Choroid plexus epithelial cell (primary cell): ENCODE measurements at places on chromosomes 12 and 14.

DNA sequence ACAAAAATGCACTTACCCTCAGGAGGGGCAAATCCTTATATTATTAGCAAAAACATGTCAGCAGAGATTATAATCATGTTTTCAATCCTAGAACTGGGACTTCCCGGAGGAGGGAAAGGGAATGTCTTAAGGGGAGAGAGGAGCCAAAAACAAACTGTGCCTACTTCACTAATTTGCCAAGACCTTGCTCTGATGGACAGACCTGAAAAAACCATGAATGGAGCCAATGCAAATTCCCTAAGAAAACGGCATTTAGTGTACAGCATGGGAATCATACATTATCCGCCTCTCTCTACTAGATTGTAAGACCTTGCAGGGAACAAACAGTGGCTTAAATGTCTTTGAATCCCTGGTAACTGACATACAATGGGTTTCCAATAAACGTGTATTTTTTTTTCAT is 70.4 kb downstream of the NTN4 start:
- DNase-seq, result no peak

GRCh38 chr12:52210925-52211650 is 19.3 kb upstream of the KRT80 start:
- DNase-seq, result no peak

DNA sequence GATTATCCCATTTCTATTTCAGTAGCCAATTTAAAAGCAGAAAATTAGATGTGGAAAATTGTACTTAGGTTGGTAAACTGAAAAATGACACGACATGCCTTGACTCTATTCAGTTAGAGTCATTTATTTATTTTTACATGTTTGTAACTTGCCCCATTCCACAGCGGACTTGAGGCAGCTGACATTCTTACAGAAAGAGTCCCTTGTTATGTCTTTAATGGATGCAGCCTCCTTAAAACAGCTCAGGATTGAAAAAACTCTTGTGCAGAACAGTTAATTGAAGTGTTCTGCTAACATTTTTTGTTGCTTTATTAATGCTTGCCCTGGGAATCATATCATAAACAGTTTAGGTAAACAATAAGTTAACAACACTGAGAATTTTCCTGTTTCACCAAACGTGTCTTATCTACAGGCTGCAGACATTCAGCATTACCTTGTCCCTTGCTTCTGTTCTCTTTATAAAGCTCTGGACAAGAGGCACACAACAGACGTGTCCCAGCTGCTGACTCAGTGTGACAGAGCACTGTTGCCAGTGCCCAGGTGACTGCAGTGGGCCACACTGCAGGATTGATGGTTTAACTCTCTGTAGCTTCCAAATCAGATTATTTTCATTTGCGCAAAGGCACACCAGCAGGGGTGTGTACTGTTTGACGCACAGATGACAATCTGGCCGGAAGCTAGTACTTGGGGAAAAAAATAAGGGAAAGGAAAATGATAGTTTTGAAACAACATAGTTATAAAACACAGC is 101.6 kb downstream of the PELI2 start:
- no peak for DNase-seq

GRCh38 chr12:2526371-2526770 is 268.4 kb upstream of the FKBP4 start:
- no peak for DNase-seq

- peak; percentile 61 for DNase-seq
Observed at GRCh38 chr12:130013771-130014484, 110.1 kb upstream of the TMEM132D start.

DNA sequence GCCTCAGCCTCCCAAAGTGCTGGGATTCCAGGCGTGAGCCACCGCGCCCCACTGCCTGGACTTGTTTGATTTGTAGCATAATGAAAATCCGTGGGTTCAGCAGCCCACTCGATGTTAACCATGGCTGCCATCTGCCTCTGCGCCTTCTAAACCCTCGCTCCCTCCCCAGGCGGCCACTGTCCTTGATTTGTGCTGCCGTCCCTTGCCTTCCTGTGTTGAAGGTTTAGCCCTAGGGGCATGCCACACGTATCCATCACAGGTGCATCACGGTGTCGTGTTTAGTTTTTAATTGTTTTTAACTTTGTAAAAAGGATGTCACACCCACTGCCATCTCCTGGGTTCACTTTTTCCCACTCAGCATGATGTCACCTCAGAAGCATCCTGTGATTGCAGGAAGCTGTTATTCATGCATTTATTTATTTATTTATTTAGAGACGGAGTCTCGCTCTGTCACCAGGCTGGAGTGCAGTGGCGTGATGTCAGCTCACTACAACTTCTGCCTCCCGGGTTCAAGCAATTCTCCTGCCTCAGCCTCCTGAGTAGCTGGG is 24.5 kb upstream of the ULK1 start:
- DNase-seq, result peak; percentile 58

DNA sequence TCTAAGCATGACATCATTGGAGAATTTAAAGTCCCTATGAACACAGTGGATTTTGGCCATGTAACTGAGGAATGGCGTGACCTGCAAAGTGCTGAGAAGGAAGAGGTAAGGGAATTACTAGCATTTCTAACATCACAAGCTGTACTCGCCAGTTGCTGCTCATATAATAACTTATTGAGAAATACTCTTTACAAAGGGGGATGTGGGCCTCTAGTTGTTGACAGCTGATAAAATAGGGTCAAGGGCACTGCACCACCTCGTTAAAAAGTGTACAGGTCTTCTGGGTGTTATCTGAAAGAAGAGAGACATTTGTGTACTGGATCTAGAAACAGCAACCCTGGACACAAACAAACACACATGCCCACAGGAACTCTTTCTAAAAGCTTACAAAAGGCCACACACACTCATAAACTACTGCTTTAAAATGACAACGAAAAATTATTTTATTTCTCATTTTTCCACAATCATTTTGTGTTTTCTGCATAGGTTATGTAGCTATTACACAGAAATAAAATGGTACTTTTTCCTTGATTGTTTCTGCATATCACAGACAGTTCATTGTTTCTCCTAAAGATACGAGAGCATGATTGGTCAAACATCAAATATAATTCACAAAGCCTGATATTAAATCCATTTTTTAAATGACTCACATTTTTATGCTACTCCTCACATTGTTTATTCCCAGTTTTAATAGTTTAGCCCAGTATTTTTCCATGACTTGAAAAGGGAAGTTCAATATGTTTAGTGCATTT is 391.1 kb downstream of the PAWR start:
- DNase-seq, result peak; percentile 20

DNA sequence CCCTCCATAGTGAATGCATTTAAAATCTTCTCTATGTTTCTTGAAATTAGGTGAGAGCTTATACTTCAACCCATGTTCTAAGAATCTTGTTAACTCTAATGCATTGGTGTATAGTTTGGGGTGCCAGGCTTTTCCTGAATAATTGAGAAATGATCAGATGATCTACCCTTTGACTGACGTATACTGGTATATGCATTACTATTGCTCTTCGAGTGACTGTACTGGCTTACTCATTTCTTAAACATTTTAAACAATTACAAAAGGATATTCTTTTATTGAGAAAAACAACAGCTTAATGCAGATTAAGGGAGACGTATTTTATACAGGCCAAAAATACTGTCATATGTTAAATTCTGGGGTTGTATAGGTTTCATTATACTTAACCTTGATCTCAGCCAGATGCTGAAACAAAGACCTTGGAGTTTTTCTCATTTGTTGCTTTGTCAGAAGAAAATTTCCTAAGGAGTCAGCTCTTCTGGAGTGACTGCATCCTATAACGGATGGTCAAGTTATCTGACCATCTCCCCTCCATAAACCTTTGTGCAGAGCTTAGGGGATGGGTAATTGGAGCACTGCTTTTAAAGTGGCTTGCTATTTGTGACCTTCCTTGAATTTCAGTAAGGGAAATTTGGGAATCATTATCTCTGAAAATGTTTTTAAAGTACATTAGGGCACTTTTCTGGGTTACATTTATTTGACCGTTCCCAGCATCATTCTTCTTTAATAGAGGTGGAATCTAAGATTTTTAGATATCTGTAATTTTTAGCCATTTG is 507.6 kb downstream of the PCNX1 start:
- DNase-seq, result peak; percentile 44

- no peak for DNase-seq
Observed at GRCh38 chr14:44963775-44964380, 1.9 kb downstream of the TOGARAM1 start.

DNA sequence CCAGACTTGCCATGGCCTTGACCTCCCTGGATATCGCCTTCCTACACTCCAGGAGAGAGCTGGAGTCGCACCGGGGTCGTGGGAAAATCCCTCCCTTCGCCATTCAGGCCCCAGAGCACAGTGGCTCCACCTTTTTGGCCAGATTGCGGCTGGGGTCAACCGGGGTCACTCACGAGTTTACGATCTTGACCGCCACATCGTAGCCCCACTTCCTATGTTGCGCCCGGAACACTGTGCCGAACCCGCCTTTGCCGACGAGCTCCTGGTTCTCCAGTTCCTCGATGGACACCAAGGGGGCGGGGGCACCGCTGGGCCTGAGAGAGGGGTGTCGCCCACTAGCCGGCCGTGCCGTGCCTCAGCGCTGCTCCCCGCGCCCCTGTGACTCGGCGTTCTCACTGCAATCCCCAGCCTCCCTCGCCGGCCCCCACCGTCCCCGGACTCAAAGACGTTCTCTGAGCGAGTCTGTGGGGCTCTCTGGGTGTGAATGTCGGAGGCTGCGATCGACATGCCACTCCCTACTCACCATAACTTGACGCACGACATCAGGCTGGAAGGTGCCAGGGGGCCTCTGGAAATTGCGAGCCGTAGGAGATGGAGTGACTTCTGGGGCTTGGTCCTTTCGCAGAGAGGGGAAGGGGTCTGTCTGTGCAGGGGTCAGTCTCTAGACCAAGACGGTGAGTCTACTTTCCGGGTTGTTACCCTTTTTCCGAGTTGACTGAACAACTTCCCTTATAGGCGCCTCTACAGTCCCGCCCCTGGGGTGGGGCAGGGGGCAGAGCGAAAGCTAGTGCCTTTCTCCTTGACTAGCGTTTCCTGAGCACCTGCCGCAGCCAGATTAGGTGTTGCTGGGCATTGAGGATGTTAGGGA is at the start of gene RIPK3:
TSS of gene RIPK3 (minus strand) at position 708 of the 868 bp plus-strand sequence. CDS start at position 543, 165 bp downstream.
- no peak for DNase-seq

GRCh38 chr12:56661560-56661959 is 15.8 kb upstream of the ATP5F1B start:
- DNase-seq, result no peak

GRCh38 chr12:11657511-11657910 is 8.0 kb downstream of the ETV6 start:
- no peak for DNase-seq

- peak; percentile 61 for DNase-seq
Observed at GRCh38 chr14:30906752-30907658, 32.6 kb downstream of the COCH start.

GRCh38 chr12:11981121-11981733 is 89.5 kb upstream of the BCL2L14 start:
- no peak for DNase-seq

DNA sequence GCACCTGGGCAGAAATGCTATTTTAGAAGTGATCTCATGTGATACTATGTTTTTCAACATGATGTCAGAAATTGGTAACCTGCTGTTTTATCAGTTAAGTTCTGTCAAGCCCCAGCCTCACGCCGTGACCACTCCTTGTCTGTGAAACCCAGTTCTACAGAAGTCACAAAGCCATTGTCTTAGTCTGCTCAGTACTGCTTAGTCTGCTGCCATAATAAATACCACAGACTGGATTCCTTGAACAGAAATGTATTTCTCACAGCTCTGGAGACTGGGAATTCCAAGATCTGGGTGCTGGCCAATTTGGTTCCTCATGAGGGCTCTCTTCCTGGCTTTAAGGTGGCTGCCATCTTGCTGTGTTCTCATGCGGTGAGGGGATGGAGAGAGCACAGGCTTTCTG is 176.9 kb downstream of the PRKCH start:
- peak; percentile 45 for DNase-seq

DNA sequence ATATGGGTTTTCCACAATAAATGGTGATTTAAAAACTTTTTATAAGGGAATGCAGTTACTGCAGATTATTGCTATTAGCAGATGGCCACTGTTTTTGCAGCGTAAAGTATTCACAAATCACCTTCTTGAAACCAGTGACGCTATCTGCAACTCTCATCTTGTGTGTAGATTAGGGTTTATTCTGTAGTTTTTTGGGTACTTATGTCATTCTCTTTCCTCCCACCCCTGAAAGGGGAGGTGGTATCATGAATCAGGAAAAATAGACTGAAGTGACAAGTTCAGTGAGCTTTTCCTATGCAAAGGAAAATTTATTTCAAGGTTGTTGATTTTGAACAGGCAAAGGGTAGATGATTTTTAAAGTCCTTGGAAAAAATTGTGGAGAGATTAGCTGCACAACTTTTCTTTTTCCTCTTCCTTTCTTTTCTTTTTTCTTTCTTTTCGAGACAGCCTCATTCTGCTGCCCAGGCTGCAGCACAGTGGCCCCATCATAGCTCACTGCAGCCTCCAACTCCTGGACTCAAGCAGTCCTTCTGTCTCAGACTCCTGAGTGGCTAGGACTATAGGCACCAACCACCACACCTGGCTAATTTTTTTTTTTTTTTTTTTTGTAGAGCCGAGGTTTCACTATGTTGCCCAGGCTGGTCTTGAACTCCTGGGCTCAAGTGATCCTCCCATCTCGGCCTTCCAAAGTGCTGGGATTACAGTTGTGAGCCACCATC is 1.6 kb downstream of the FRS2 start:
- no peak for DNase-seq

- DNase-seq, result peak; percentile 50
Observed at GRCh38 chr14:96297000-96297399, 41.0 kb downstream of the BDKRB1 start.

DNA sequence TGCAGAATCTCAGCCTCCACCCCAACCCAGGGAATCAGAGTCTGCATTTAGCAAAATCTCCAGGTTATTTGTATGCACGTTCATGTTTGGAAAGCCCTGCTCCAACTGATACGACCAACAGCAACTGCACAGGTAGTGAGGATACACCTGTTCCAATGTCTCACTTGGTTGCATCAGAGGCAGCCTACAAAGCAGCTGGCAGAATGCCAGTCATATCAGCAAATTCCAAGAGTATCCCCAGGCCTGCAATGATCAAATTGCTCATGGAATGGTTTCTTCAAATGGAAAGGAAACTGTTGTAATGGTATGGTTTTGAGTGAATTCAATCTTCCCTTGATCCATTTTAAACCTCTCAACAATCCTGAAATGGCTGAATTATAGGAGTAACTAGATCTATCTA is 75.4 kb downstream of the GRIP1 start:
- DNase-seq, result no peak

- no peak for DNase-seq
Observed at GRCh38 chr12:80032946-80033345, 66.4 kb upstream of the OTOGL start.

GRCh38 chr14:33035416-33036194 is 96.9 kb downstream of the NPAS3 start:
- DNase-seq, result no peak

GRCh38 chr12:69501154-69501895 is 31.1 kb downstream of the FRS2 start:
- DNase-seq, result no peak

- no peak for DNase-seq
Observed at GRCh38 chr12:89238593-89238992, 113.7 kb downstream of the DUSP6 start.
